Ureter (tissue), 1 donor: ENCODE measurements at places on chromosomes 16 and 17.

DNA sequence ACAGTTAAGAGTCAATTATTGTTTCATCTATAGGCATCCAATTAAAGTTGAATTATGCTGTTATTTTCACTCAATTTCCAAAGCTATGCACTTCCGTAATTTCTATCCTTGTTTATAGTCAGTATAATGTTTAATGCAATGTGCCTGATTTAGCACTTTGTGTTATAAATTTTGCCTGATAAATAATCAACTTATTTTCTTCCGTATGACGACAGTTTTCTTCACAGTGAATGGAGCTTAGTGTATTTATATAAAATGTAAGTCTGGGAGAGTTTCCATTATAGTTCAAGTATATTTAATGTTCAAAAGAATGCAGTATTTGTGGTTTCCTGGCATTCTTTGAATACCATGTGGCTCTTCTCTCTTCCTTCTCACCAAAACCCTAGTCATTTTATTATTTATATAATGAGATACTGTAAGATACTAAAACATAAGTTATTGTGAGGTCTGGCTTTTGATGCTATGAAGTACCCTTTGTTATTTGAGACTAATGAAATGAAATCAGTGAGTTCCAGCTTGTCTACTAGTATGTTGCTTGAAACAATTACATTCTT, 240.6 kb downstream of the PRKCA start:
- no peak for DNase-seq

GRCh38 chr17:63487014-63487339, 10.1 kb downstream of the ACE start:
- no peak for DNase-seq

DNA sequence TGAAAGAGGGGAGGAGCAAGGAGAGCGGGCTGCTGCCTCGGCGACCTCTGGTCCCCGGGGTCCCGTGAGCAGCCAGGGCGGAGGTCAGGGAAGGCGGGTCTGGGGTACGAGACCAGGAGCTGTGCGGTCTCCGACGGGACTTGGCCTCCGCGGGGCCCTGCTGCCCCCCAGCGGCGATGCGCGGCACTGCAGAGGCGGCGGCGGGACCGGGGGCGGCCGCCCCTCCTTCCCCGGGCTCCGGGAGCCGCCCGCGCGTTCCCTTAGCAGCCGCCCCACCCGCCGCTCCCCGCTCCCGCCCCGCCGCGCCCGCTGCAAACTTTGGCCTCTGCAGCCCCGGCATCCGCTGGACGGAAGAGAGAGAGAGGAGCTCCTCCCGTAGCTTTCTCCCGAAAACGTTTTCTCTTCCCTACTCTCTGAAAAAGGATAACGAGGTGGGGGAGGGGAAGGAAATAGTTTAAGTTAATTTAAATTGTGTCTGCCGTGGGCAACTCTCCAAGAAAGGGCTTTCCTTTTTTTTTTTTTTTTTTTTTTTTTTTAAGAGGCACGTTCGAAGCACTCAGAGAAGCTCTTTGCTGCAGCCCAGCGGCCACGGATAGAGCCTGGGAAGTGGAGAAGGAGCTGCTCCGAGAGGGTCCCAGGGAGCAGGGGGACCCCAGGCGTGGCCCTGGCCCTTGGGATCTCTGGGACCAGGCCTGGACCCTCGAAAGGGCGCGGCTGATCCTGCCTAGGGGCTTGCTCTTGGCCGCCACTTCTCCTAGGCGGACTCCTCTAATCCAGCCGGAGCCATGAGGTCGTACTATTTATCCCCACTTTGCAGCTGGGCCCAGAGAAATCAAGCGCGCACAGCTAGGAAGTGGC, 43.2 kb downstream of the C16orf82 start:
- peak; percentile 72 for DNase-seq

DNA sequence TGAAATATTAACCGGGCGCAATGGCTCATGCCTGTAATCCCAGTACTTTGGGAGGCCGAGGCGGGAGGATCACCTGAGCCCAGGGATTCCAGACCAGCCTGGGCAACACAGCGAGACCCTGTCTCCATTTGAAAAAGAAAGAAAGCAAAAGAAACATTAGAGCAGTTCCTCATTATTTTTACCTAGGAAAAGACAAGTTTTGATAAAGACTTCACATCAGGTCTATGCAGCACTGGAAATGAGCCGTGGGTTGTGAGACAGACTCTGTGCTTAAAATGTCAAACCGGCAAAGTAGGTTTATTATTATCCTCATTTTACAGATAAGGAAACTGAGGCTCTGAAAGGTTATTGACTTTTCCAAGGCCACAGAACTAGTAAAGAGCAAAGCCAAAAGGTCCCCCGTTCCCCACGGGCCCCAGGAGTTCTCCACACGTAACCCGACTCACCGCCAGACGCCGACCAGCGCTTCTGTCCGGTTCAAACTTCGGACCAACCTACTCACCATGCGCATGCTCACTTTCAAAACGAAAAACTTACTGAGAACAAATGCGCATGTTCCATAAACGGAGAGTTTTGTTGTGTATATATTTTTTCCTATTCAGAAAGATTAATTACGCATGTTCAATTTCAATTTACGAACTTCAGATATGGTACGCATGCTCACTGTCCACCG, 356 bp downstream of the TUBD1 start:
- no peak for DNase-seq

GRCh38 chr16:50718061-50718760, 23.7 kb upstream of the CYLD start:
- DNase-seq, result no peak
